Esophagus muscularis mucosa (tissue), 4 donors: ENCODE measurements at places on chromosomes 5 and 9. TPM values are rescaled to one million over a fixed set of nuclear protein-coding genes. Genes with fewer than 3 reads are reported as not detected.
A peak's percentile ranks its signal among the peaks of the same experiment; 100 is the strongest.

The SH3PXD2B gene
- total RNA-seq = 41.5 TPM

The GPX8 gene
- 8.4 TPM for total RNA-seq

- DNase-seq = no peak
- H3K27ac ChIP-seq = no peak overlapping the region
- H3K36me3 ChIP-seq = no peaks in the 10 kb centered on the region
- no peak overlapping the region for H3K4me3 ChIP-seq
- H3K27me3 ChIP-seq = no peaks in the 10 kb centered on the region
Observed at GRCh38 chr5:60597572-60598320, 102.2 kb downstream of the DEPDC1B start.

- H3K4me3 ChIP-seq = no peak overlapping the region
- no peak overlapping the region for H3K27ac ChIP-seq
- no peaks in the 10 kb centered on the region for H3K27me3 ChIP-seq
- no peaks in the 10 kb centered on the region for H3K4me1 ChIP-seq
Observed at GRCh38 chr5:169893571-169893970, 86.7 kb downstream of the INSYN2B start.

DNA sequence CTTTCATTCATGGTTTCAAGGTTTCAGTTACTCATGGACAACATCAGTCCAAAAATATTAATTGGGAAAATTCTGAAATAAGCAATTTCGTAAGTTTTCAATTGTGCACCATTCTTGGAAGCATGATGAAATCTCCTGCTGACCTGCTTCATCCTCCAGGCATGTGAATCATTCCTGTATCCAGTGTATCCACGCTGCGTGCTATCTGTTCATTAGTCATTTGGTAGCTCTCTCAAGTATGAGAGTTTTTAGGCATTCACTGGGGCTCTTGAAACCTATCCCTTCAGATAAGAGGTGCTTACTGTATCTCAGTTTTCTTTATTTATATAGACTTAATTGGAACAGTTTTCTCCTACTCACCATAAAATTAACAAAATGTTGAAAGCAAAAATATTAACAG, 293.0 kb downstream of the CDH12 start:
- H3K36me3 ChIP-seq = no peaks in the 10 kb centered on the region
- H3K27me3 ChIP-seq = no peaks in the 10 kb centered on the region
- H3K4me3 ChIP-seq = no peak overlapping the region
- no peaks in the 10 kb centered on the region for H3K4me1 ChIP-seq
- H3K27ac ChIP-seq = no peak overlapping the region

DNA sequence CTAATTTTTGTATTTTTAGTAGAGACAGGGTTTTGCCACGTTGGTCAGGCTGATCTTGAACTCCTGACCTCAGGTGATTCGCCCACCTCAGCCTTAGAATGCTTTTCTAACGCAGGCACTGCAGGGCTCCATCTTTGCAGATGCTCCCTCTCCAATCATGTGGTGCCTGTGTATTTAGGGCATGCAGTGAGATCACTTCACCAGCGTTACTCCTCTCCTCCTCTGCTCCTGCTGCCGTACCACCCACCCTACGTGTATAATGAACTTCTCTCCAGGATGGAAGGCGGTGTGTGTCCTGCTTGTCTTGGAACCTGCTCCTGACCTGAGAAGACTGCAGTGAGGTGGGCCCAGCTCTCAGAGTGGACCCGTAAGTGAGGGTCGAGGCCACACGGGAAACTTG, 13.6 kb upstream of the CFAP157 start:
- H3K27me3 ChIP-seq = no peaks in the 10 kb centered on the region
- peaks cover 35% of the 10 kb centered on the region for H3K36me3 ChIP-seq
- no peaks in the 10 kb centered on the region for H3K4me1 ChIP-seq
- DNase-seq = no peak

DNA sequence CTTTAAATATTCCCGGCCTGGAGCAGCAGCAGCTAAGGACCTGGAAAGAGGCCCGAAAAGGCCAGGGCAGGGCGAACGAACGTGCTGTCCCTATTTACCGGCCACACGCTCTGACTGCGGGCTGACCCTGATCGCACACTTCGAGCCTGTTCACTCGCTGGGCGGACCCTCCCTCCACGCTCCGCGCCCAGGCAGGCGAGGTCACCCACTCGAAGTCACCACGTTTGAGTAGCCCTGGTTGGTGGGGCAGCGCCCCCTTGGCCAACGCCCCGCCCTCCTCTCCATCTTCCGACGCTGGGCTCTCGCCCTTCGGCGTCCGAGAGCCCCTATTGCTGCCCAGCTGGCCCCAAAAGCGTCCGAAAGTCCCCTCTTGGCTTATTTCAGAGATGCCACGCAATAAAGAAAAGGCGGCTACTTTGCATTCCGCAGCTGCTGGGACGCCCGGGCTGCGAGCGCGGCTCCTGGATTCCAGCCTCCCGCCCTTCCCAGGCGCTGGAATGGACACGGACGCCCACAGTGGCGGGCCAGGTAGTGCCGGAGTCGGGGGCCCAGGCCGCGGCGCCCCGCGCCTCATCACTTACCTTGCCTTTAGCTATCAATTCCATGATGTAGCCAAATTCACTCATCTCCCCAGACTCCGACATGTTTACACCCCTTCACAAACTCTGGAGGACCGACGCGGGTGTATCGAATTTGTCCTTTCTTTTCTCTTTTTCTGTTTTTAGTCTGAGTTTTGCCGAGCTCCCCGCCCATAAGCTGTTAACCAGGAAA, 9.9 kb upstream of the TRIM36 start:
- H3K36me3 ChIP-seq = no peaks in the 10 kb centered on the region
- H3K4me3 ChIP-seq = peak overlapping the region; percentile 67
- peak overlapping the region; percentile 15 for H3K27ac ChIP-seq

DNA sequence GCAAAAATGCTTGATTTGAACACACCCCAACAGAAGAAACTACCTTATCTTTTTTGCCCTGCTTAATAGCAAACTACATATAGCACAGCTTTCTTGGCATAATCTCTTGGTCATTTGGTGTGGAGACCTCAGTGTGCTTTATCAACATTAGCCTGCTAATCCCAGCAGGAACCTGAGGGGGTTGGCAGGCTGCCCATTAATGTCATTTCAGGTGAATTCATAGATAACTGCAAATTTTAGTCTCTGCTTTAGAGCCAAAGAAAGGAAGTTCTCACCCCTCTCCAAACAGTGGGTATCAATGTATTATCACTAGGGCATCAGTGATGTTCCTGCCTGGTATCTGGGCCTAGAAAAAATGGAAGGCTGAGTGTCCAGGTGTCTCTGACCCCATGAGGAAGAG, 489.0 kb downstream of the NTRK2 start:
- no peak for DNase-seq
- no peaks in the 10 kb centered on the region for H3K27me3 ChIP-seq
- no peak overlapping the region for H3K4me3 ChIP-seq

DNA sequence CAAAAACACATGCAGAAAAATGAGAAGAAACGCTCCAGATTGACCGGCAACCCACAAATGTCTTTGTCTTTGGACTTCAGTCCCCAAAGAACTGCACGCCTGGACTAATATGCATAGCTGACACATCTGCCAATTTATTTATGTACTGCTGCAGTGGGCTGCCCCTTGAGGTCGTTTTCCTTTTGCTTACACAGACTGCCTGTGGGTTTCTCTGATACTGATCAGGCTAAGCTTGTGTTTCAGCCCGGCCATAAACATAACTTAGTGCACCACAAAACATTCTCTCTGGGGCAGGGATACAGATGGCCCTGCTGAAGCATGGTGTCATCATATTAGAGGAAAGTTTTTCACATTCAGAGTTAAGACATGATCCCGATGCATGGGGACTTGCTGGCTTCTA, 75.4 kb downstream of the NUDT12 start:
- no peaks in the 10 kb centered on the region for H3K27me3 ChIP-seq
- no peaks in the 10 kb centered on the region for H3K4me1 ChIP-seq
- DNase-seq = no peak

DNA sequence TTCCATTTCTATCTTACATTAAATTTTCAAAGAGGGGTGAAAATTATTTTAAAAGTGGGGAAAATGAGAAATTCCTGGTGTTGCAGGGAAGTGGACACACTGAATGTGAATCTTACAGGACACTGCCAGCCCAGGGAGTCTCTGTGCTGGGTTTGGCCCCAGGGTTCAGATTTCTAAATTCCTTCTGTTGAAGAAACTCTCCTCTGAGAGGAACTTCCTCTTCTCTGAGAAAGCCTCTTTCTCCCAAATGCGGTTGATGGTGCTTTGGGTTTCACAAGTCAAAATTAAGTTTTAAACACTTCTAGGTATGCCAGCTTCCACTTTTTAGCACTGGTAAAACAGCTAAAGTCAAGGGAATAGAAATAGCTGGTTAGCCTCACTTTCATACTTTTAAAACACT, 317.9 kb upstream of the ITGA1 start:
- no peak overlapping the region for H3K27ac ChIP-seq
- DNase-seq = no peak
- peaks cover 16% of the 10 kb centered on the region for H3K4me1 ChIP-seq
- H3K4me3 ChIP-seq = no peak overlapping the region
- H3K27me3 ChIP-seq = no peaks in the 10 kb centered on the region

DNA sequence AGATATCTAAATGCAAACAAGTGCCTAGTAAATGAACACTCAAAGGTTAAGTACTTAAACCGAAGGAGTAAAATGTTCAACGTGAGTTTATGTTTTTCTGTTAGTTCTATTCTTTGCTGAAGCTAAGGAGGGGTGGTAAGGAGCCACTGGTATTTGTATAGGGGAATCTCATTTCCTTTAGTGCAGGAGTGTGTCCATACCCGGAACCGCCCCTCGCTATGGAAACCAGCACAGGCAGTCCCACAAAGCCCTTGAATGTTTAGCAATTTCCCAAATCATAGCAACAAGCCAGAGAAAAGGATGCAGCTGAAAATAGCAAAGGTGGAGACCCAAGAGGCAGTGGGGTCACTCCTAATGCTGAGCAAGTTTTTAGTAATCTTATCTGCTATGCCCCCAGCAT, 78.8 kb upstream of the STK32A start:
- no peak for DNase-seq
- H3K36me3 ChIP-seq = no peaks in the 10 kb centered on the region
- no peak overlapping the region for H3K4me3 ChIP-seq
- H3K27ac ChIP-seq = no peak overlapping the region
- no peaks in the 10 kb centered on the region for H3K4me1 ChIP-seq
- H3K27me3 ChIP-seq = no peaks in the 10 kb centered on the region

GRCh38 chr5:112738191-112738560, 491 bp downstream of the APC start:
- H3K27me3 ChIP-seq = no peaks in the 10 kb centered on the region
- peak overlapping the region; percentile 77 for H3K27ac ChIP-seq
